ENCODE measurements at places on chromosomes 12 and 14.
A peak's percentile ranks its signal among the peaks of the same experiment; 100 is the strongest.

DNA sequence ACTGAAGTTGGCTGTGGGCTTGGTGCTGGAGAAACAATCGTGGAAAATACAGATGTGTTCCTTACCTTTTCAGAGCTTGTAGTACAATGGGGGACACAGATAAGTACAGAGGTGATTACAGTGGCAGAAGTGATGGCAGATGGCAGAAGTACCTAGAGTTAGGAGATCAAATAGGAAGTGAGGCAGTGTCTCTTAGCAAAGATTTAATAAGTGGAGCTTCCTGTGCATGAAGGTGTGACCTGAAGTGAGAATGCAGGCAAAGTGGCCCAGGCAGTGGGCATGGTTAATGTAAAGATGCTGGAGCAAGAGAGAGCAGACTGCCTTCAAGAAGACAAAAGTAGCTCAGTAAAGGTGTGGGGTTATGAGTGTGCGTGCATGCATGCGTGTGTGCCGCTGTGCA lies 16.0 kb downstream of the LRRK2 start:
- no peak for DNase-seq

- no peak for DNase-seq
Observed at GRCh38 chr12:106205208-106206069, 42.4 kb downstream of the CKAP4 start.

GRCh38 chr12:645563-646071 lies 17.6 kb downstream of the NINJ2 start:
- no peak for DNase-seq

DNA sequence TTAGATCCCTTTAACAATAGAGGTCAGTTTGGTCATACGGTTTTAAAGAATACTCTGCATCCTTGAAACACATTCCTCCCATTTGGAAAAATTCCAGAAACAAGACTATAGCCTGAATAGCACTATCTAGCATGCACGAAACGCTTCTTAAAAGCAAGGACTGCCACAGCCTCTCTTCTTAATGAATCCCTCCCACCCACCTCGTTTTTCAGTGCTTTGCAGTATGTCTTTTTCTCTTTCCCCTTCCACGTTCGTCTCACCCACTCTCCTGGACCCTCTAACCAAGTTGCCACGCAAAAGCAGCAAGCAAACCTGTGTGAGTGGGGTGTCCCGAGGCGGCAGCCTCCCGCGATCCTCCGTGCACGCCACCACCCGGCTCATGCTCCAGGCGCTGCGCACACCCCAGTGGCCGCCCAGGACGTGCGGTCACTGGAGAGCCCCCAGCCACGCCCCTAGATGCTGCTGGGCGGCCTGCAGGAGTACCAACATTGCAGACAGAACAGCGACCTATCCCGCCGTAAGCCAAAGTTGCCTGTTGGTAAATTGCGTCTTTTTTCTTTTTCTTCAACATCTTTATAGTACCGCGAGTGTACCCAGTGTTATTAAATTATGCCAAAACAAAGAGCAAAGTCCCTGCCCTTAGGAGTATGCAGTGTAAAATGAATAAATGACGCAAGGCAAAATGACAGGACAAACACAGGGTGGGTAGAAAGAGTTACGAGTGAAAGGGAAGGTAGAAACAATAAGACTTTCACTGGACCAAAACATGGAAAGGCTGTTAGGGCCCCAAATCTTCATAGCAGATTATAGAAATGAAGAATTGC lies at the start of gene SLC38A4:
Gene SLC38A4, minus strand, starts transcription at position 407 of the 824 bp plus-strand sequence. CDS start 32,926 bp downstream, outside the sequence.
- no peak for DNase-seq

GRCh38 chr12:117408161-117408791 lies 46.9 kb upstream of the NOS1 start:
- DNase-seq, result no peak

DNA sequence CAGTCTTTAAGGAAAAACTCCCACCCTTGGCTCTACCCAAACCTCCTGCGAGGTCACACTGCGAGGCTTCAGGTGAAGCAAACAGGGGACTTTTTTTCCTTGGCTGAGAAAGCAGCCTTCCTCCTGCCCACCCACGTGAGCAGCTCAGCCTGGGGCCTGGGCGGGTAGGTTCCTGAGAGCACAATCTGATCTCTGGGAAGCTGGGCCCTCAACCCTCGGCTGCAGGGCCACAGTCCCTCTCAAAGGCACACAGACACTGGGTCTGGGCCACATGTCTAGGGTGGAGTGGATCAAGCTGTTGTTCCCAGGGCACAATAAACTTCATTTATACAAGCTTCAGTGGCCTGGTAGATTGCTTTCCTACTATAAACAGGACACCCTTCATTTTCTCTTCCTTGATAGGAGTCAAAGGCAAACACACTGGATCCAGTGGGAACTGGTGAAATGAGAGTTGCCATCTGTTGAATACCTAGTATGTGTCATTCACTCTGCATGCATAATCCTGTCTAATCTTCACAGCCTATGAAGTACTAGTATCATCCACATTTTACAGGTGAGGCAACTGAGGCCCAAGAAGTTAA lies 41.3 kb upstream of the PNMA1 start:
- DNase-seq, result peak; percentile 34

- DNase-seq, result no peak
Observed at GRCh38 chr12:113049976-113050742, 6.4 kb upstream of the DTX1 start.

GRCh38 chr14:82657186-82657675 lies 1123.6 kb upstream of the SEL1L start:
- no peak for DNase-seq

Measured in activated naive CD4-positive, alpha-beta T cell treated with Interleukin-2 at 50 U/mL for 16 hours (primary cell).